Activated T-cell treated with anti-CD3 and anti-CD28 coated beads, Interleukin-2, amount 50 U/mL, for 48 hours (primary cell): ENCODE measurements at places on chromosomes 6 and 20.

GRCh38 chr20:38372806-38373205 lies 26.5 kb downstream of the LBP start:
- DNase-seq = no peak

- no peak for DNase-seq
Measured at GRCh38 chr6:52535711-52536423, 41.0 kb downstream of the TRAM2 start.

- DNase-seq = no peak
Measured at GRCh38 chr6:95548188-95548786, 29.0 kb upstream of the MANEA start.

DNA sequence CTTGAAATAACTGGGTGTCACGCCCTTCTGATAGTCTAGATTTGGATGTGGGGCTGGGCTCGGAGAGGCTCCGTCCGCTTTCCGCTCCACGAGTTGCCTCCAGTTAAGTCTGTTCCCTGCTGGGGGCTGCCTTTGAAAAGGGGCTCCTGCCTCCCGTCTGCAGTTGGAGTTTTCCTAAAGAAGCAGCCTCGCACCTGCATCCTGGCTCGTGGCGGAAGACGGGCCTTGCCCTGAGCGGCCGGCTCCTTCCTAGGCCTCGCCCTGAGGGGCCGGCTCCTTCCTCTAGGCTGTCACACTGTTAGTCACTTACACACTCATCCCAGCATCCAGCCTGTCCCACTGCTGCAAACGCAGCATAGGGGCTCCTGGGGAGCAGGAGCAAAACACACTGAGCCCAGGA lies 74.4 kb downstream of the SMOC2 start:
- no peak for DNase-seq

GRCh38 chr6:167137881-167138280 lies 15.0 kb downstream of the CCR6 start:
- no peak for DNase-seq

DNA sequence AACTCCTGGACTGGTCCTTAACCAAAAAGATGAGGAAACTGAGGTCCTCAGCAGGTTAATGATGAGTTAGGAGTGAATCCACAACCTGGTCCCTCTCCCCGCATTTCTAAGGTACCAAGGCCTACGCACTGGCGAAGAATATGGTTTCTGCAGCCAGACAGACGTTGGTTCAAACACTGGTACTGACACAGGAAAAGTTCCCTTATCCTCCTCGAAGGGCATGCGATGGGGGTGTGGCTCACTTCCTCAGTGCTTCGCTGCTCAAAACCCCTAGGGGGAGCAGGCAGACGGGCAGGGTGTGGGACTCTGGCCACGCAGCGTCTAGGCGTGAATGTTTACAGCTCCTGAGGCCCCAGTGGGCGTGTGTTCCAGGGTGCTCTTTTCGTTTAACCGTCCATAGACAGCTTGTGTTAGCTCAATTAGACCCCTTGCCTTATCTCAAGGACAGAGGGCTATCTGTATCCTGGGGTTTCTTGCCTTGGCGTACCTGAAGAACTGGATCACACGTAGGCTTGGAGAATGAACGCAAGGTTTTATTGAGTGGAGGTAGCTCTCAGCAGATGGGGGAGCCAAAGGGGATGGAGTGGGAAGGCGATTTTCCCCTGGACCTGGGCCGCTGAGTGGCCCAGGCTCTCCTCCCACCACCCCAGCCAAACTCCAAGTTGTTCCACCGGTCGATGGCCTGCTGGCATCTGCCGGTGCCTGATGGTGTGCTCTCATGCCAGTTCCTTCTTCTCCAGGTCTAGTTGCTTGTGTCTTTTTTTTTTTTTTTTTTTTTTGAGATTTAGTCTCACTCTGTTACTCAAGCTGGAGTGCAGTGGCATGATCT lies 31.8 kb upstream of the PTPN1 start:
- DNase-seq = peak; percentile 87

GRCh38 chr20:44736170-44737021 lies 9.3 kb upstream of the KCNK15 start:
- peak; percentile 34 for DNase-seq

DNA sequence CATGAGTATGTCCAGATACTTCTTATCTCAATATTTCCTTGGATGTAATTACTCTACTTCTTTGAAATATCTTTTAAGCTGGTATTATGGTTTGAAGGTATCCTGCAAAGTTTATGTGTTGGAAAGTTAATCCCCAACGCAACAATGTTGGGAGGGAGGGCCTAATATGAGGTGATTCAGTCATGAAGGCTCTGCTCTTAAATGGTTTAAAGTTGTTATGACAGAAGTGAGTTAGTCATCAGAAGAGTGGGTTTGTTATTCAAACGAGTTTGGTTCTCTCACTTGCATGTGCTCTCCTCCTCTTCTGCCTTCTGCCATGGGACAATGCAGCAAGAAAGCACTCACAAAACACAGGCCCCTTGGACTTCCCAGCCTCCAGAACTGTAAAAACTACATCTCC lies 176.3 kb downstream of the KCNQ5 start:
- DNase-seq = no peak

DNA sequence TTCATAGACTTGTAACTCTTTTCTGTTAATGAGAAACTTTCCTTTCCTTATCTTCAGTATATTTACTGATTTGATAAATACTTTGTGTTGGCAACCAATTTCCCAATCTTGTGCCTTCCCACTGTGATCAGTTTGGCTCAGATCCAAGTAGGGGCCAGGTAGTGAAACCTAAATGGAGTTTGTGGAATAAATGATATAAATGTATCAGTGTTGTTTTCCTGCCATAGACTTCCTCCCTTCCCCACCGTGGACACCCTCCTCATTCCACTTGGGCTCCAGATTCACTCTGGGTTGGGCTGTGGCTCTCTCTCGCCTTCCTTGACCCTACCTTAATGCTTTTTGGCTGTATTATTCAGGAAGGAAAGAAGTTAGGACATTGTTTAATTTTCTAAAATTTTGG lies 1.3 kb downstream of the ZKSCAN3 start:
- DNase-seq = no peak

DNA sequence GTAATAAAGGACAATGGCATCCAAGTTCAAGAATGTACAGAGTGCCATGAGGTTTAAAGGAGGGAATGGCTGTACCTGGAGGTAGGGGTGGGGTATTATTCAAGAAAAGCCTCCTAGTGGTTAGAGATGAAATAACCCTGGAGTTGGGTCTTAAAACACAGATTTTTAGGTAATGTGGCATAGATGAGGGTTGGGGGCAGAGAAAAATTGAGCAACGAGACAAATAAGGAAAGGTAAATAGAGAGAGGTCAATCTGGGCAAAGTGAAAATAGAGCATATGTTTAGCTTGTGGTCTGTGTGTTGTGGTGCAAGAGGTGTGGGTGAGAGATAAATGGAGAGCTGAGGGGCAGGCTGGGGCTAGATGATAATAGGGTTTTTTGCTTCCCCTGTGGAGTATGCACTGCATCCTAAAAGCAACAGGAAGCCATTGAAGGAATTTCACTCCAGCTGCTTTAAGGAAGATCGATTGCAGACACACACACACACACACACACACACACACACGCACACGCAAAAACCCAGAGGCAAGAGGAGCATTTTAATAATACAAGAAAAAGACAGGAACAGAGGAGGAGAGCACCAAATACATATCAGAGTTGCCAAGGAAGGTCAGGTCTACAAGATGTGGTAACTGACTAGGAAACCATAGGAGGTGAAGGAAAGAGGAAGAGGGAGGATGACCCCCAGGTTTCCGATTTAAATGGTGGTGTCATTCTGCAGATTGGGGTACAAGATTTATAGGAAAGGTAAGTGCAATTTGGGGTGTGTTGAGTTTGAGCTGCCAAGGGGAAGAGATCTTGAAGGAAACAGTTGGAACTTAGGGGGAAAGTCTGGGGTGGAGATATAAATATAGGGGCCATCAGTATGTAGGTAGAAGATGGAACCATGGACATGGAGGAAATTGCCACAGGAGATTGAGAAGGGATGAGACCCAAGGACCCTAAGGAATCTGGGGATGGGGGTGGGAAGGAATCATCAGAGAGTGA lies 31.3 kb upstream of the ADGRF1 start:
- no peak for DNase-seq

DNA sequence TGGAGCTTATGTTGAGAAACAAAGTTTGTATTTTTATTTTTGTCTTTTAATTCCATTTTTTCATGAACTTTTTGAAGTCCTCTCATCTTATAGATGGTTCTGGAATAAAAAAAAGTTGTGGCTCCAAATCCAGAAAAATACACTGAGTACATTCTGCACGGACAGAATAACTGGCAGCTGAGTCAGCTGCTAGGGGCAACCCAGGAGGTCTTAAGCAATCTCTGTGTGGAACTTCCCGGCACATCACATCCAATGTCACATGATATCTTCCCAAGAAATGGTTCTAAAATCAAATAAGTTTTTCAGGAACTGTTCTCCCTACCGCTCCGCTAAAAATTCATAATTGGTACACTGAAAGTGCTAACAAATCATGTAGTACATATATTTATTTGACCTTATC lies 29.8 kb downstream of the SLC13A3 start:
- no peak for DNase-seq

GRCh38 chr6:31705931-31706330 lies 735 bp upstream of the LY6G6F start:
- no peak for DNase-seq

DNA sequence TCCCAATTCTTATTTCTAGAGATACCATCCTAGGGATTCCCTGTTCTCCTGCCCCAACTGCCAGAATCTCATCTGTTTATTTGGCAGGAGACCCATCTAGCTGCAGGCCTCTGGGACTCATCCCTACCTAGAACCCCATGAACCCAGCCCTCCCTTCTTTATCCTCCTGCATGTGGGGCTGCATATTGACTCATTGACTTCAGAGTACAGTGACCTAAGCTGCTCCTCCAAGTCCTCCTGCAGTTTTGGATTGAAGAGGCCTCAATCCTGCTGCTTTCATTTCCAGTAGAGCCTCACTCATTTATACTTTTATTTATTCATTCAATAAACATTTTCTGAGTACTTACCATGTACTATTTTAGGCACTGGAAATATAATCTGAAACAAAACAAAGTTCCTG lies 11.6 kb downstream of the TMEM200A start:
- DNase-seq = no peak

DNA sequence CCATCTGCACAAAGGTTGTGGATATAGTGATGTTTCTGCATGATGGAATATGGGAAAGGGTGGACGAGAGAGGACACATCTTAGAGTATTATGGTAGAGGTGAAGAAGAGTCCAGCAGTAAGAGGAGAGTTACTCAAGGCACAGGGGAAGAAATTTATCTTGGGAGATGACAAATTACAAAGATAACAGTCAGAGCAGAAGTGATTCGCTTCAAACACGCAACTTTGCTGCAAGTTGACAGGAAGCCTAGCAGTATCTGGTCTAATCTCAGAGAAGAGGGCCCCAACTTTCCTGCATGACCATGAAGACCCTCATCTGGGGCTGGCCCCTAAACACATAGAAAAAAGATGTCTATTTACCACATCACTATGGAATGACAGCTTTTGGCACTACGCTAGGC lies 1.2 kb upstream of the CALHM6 start:
- no peak for DNase-seq

DNA sequence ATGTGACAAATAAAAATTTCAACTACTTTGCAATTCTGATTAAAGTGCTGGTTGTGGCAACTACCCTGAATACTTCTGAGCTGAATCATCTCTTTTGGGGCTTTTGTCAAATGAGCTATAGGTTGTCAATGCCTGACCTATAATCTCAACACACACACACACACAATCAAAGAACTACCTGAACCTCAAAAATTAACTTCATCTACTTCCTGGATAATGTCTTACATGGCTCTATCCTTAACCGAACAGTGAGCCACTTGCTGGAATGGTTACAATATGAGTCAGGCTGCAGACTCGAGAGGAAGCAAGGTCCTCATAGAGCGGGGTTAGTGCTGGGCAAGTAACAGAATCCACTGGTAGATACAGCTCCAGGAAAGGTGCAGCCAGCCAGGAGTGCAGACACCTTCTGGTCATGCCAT lies 70.6 kb upstream of the DST start:
- no peak for DNase-seq

- no peak for DNase-seq
Measured at GRCh38 chr6:146985111-146985510, 219.1 kb upstream of the STXBP5 start.

DNA sequence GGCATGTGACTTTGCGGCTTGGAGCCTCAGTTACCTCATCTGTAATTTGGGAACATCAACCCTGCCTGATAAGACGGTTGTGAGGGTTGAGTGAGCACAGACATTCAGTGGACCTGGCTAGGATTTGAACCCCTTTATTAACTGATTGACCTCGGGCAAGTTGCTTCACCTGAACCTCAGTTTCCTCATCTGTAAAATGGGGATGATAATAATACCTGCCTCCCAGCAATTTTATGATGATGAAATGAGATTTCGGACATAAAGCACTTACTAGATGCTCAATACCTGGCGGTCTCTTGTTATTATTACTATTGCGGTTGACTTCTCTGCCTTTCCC lies 51.5 kb downstream of the CEBPB start:
- DNase-seq = no peak

GRCh38 chr6:87971605-87972262 lies 75.9 kb upstream of the SPACA1 start:
- no peak for DNase-seq

DNA sequence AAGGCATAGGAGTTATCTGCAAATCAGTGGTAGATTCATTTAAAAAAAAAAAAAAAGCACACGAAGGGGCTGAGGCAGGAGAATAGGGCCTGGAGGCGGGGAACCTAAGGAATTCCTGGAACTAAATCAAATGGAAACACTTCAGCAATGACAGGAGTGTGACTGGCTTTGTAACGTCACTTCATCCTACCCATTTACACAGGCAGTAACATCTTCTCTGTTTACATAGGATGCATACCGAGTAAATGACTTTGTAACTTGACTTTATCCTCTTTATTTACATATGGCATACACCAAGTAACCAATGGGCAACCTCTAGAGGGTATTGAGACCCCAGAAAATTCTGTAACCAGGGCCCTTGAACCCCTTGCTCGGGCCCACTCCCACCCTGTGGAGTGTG lies 56.4 kb upstream of the IYD start:
- DNase-seq = no peak

DNA sequence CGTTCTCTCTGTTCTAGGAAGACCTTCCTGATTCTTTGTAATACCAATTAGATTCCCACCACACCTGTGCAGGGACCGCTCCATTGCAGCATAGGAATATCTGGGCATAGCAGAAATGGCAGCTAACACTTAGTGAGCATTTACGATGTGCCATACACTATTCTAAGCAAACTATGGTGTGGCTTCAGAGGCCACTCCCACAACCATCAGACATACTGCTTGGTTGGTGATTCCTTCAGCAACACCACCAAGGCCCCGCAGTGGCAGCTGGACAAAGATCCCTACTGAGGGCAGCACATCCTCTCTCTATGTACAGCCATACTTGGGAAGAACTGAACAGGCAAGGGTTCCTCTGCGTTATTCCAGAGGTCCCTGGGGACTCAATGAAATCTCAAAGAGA lies 6.2 kb downstream of the KCNK5 start:
- DNase-seq = no peak

DNA sequence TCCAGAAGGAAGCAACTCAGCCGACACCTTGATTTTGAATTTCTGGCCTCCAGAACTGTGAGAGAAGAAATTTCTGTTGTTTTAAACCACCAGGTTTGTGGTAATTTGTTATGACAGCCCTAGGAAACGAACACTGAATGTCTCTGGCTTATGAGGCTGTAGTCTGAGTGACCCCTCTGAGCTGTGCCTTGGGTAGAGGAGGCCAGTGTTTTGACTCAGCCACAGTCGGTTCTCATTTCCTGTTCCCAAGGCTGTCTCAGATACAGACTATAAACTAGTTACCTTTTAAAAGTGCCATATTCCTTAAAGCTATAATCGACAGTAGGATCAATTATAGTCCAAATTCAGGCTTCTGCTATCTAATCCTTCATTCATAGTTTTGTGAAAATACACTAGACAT lies 391.2 kb upstream of the MAP3K7 start:
- DNase-seq = no peak

- DNase-seq = no peak
Measured at GRCh38 chr6:130526466-130526865, 160.6 kb downstream of the TMEM200A start.
